ENCODE measurements at places on chromosomes 13 and 19.

GRCh38 chr19:18310118-18310909 is 12.6 kb downstream of the LSM4 start:
- DNase-seq = no peak

DNA sequence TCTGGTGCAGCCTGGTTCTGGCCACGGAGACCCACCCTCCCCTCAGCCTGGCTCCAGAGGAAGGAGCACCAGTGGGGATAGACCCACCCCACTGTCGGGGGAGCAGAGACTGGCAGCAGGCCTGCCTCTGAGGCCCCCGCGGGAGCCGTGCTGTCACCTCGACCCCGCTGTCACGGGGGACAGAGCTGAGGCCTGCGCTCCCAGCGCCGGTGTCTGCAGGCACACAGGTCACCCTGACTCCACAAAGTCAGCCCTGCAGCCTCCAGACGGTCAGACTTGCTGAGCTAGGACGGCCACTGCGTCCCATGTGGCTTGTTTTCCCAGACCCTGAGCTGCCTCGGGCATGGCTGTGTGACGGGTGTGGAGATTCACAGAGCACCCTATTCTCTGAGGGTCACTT is 32.3 kb downstream of the GNG7 start:
- DNase-seq = no peak

DNA sequence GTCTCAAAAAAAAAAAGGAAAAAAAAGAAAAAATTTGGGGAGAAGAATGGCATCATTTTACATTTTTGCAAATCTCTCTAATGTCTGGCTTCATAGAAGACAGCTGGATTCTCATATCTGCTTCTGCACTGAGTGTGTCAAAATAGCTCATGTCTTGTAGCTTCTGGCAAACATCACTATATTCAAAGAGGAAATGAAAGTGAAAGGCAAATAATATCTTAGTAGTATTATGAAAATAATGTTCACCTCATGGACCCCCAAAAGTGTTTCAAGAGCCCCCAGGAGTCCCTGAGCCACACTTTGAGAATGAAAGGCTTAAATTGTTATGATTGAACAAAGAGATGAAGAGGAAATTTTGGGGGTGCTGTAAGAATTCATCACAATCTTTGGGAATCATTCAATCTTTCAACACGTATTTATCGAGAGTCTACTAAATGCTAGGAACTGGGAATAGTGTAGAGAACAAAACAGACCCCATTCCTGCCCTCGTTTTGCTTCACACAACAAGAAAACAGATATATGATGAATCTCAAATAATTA is 1.2 kb upstream of the SLC6A16 start:
- no peak for DNase-seq

DNA sequence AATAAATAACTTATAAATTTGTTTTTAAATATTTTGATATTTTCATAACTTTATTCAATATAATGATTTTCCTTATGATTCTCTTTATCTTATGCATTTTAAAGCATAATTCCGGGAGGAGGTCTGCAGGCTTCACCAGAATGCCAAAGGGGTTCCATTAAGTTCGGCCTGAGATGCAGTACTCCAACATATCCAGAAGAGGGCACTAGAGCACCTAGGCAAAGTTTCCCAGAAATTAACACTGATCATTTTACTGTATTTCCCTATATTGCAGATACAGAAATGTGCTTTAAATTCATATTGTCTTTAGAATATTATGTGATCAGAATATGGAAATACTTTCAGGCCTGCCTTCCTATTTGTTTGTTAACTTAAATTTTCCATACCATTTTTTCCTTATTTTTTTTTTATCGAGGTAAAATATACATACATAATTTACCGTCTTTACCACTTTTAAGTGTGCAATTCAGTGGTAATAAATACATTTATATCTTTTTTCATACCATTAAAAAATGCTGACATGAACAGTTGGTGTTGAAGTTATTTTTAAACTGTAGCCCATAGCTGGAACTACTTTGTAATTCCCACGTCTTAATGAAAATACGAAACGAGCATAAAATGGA is 58.9 kb upstream of the TM9SF2 start:
- peak; percentile 47 for DNase-seq

GRCh38 chr19:42928896-42929295 is 8.1 kb downstream of the PSG7 start:
- DNase-seq = no peak

GRCh38 chr19:19207637-19208572 is 3.9 kb upstream of the NCAN start:
- no peak for DNase-seq

DNA sequence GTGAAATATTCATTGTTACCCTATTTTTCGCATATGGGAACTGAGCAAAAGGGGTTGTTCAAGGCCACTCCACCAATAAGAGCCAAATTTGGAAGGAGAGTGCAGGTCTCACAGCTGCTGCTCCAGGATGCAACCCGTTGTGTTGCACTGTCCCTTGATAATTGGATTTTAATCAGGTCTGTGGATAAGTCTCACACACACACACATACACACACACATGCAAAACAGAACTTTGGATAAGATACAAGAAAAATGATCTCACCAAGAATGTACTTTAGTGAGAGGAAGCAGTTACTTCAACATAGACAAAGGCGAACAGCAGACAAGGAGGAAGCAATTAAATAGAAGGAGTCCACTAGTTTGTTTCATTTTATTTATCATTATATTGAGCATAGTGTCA is 127.3 kb upstream of the EDNRB start:
- no peak for DNase-seq

GRCh38 chr19:43465468-43466120 is at the start of gene LYPD3:
LYPD3 (minus strand) TSS chr19:43465608; CDS start chr19:43465571, 37 bp downstream.
- no peak for DNase-seq

DNA sequence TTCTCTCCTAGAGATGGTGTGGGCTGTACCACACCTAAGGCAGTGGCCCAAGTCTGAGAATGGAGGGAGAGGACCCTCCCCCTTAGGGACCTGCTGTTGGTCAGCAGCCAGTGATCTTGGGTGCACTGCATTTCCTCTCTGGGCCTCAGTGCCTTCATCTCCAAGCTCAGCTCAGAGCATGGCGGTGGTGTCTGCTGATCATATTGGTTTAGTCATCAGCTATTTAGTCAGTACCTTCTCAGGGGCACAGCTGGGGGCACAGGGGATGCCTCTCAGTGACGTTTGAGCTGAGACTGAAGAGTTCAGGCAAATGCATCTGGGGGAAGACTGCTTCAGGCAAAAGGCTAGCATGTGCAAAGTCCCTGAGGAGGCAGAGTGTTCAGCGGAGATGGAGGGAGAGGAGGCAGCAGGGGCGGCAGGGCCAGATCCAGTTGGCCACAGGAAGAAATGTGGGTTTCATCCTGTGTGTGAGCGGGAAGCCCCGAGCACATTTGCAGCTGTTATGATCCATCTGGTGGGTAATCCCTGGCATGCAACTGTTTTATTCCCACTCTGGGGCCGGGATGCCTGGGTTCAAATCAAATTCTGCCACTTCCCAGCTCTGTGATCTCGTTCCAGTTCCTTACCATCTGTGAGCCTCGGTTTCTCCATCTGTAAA is 15.7 kb upstream of the PGLS start:
- no peak for DNase-seq

DNA sequence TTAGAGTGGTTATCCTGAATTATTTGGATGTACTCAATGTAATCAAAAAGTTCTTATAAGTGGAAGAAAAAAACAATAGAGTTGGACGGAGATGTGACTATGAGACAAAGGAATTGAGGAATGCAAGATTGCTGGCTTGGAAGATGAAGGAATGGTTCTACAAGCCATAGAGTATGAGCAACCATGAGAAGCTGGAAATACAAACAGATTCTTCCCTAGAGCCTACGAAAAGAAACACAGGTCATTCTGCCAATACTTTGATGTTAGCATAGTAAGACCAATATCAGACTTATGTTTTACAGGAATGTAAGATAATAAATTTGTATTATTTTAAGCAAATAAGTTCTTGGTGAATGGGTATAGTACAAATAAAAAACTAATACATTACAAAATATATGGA is 249.2 kb downstream of the DIAPH3 start:
- DNase-seq = no peak

- DNase-seq = no peak
Observed at GRCh38 chr19:46903458-46903857, 42.7 kb downstream of the ARHGAP35 start.

GRCh38 chr13:89903115-89903514 is 1444.4 kb upstream of the MIR17HG start:
- no peak for DNase-seq

- no peak for DNase-seq
Observed at GRCh38 chr13:67520886-67521285, 290.8 kb upstream of the PCDH9 start.

- no peak for DNase-seq
Observed at GRCh38 chr19:34336781-34337271, 28.2 kb upstream of the GPI start.

DNA sequence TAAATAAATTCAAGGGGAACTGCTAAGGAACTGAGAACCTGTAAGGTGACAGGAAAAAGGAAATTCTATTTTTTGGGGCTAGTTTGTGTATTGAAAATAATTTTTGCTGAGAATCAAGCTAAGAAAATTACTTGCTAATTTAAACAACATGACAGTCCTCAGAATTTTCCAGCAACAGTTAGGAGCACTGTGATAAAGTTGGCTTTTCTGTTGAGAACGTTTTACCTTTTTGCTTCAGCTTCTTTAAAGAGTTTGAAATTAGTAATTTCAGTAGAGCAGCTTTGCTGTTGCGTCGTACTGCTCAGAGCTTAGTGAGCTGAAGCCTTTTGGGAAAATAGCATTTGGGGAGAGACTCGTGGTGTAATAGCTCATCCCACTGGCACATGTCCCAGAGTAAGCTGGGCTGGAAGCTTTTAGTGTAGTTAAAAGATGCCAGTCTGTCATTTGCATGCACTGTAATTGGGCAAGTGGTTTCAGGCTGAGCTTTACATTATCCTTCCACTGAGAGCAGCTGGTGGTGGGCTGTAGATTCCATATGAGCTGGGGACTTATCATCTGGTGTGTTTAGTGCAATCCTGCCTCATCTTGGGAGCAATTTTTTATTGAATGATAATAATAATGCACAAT is 69.8 kb downstream of the LRCH1 start:
- DNase-seq = no peak

DNA sequence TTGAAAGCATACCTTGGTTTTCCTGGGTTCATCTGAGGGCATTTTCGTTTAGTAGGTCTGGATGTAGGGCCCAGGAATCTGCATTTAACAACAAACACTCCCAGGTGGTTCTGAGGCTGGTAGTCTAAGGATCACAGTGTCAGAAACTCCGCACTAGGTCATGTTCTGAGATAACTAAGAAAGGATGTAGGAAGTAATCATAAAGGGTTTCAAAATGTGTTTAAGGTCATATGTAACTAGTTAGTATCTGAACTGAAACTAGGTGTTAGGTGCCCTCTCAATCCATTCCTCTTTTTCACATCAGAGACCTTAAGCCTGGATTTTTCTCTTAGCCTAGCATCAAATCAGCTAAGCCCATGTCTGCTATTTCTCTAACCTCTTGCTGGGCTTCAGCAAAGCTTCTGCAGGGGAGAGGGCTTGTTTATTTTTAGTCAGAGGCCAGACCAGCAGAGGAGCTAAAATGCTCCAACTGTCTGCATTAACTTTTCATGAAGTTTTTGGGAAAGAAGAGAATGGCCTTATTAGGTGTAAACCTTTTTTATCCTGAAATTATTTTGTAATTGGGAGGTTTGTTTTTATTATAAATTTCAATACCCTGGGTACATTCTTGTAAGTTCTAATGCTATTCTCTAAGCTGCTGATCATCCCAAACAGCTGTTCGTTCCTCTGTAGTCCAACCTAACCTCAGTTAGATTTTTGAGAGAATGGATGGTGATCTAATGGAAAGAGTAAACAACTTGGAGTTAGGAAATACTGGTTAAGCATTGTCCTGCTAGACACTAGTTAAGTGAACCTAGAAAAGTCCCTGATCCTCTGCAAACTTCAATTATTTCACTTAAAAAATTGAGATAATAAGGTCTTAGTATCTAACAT is 262.8 kb upstream of the RFC3 start:
- DNase-seq = no peak

DNA sequence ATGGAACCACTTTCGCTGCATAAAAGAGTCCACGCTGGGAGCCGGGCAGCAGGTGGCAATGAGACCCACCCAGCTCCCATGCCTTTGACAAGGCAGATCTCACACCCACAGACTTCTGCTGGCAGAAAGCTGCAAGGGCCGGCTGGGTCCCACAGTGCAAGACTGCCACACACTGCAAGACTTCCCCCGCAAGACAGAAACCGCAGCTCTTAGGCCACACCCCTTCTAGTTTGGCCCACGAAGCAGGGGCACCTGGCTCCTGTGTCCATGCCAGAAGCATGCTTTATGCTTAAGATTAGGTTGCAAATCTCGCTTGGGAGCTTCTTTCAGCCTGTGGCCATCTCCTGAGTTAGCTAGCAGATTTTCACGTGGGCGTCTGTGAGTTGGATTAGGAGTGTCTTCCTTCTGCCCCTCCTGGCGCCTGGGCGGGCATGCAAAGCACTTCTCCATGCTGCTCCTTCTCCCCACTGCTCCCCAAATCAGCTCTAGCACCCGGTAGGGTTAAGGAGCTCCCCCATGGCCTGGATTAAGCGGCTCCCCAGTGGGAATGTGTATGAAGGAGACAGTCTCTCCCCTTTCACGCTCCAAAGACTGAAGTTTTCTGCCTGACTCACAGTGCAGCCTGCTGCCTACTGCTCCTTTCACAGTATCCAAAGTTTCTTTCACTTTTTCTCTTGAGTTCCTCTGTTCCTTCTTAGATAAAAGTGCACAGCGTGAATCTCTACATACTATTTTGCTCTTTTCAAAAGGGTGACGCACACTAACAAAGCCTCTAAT is 17.7 kb downstream of the GPC6 start:
- DNase-seq = no peak

GRCh38 chr13:21243045-21243897 is 66.8 kb downstream of the MRPL57 start:
- DNase-seq = no peak

DNA sequence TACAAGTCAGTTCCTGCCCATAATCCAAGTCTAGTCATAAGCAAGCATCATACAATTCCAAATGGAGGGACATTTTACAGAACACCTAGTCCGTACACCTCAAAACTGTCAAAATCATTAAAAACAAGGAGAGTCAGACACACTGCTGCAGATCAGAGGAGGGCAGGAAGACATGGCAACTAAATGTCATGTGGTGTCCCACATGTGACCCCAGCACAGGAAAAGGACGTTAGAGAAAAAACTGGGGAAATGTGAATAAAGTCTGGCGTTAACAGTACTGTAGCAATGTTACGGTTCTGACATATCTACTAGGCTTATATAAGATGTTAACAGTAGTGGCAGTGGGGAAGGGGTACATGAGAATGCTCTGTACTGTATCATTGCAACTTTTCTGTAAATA is 2.3 kb downstream of the ZSCAN5A start:
- no peak for DNase-seq

DNA sequence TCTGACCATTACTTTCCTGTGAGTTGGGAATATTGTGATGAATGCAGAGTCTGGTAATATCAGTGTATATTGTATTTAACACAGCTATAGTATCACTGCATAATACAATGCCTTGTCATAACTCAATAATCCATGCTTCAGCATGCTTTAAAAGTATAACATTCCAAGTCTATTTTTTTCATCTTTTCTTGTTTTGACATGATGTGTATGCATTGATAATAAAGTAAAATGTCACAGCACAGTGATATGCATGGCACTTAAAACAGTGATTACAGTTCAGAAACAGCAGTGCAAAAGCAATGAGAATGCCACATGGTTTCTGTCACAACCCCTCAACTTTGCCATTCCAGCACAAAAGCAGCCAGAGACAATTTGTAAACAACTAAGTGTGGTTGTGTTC is 17.8 kb downstream of the KATNAL1 start:
- DNase-seq = no peak

Measured in CMK (cell line).